ENCODE measurements at places on chromosomes 1 and 21. TPM values are rescaled to one million over a fixed set of nuclear protein-coding genes. Genes with fewer than 3 reads are reported as not detected.

DNA sequence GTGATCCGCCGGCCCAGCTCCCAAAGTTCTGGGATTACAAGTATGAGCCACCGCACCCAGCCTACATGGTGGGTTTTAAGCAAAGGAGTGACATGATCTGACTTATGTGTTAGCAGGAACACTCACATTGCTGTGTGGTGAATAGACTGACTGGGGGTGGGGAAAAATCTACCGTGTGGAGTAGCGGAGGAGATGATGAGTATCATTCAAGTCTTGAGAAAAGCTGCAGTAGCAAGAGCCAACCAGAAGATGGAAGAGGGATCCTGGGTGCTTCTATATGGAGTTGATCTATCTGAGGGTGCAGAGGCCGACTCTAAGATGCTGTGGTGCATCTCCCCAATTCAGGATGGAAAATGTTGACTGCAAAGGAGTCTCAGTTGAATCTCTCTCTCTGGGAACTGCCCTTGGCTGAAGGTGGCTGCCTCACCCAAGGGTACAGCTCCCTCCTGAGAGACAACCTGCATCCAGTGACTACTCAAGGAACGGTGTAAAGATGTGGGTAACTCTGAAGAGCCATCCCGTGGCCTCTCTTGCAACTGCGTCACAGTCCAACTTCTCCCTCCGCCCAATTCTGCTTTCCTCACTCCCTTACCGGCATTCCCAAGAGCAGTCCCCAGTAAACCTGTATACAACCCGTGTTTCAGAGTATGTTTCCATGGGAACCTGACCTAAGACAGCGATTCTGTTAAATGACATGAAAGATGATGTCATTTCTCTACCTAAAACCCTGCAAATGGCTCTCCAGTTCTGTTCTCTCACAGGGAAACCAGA, 7.4 kb upstream of the B3GALNT2 start:
- peaks cover 6% of the 10 kb centered on the region for H3K4me1 ChIP-seq
- H3K4me3 ChIP-seq = no peak overlapping the region
- no peak for DNase-seq
- no peaks in the 10 kb centered on the region for H3K36me3 ChIP-seq

Gene CELA2A
- 0.67 TPM for total RNA-seq

GRCh38 chr1:44568128-44568900, 106.0 kb downstream of the TMEM53 start:
- no peak for DNase-seq
- peaks cover 14% of the 10 kb centered on the region for H3K4me1 ChIP-seq
- H3K27me3 ChIP-seq = peaks cover 56% of the 10 kb centered on the region
- no peaks in the 10 kb centered on the region for H3K36me3 ChIP-seq
- H3K27ac ChIP-seq = no peak overlapping the region

GRCh38 chr1:185463011-185463410, 146.0 kb upstream of the IVNS1ABP start:
- H3K27ac ChIP-seq = no peak overlapping the region
- no peak for DNase-seq
- H3K36me3 ChIP-seq = no peaks in the 10 kb centered on the region
- H3K4me3 ChIP-seq = no peak overlapping the region
- no peaks in the 10 kb centered on the region for H3K27me3 ChIP-seq

GRCh38 chr1:20250340-20250989, 40.2 kb upstream of the VWA5B1 start:
- H3K4me3 ChIP-seq = no peak overlapping the region
- no peaks in the 10 kb centered on the region for H3K36me3 ChIP-seq
- peak overlapping the region; percentile 77 for H3K27ac ChIP-seq
- H3K27me3 ChIP-seq = peaks cover 21% of the 10 kb centered on the region
- DNase-seq = no peak

DNA sequence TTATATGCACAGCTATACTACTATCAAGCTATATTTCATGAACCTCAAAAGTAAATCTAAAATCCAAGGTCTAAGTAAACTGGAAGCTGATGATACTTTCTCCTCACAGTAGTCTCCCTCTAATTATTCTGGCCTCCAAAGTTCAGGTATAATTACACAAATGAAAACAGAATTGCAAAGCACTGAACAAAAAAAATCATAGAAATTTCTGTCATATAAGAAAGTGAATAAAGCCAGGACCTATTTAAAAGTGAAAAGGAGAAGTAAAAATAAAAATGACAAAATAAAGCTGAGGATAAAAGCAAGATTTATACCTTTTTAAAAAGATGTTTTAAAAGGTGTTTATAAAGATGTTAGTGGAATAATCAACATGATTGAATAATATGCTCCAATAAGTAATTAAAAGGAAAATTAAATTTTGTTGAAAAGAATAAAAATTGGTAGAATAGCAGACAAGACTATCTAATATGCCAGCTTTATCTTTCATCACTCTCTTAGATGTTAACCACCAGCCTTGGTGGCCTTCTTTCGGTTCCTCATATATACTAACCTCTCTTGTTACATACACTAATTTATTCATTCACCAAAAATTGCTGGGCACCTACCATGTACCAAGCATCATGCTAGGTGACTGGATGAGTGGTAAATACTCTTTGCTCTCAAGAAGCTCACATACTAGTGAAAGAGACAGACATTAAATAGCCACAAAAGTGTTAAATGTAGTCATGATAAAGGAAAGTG, 25.1 kb downstream of the SHCBP1L start:
- no peak overlapping the region for H3K4me3 ChIP-seq
- no peaks in the 10 kb centered on the region for H3K36me3 ChIP-seq
- peaks cover 27% of the 10 kb centered on the region for H3K27me3 ChIP-seq
- no peaks in the 10 kb centered on the region for H3K4me1 ChIP-seq
- no peak overlapping the region for H3K27ac ChIP-seq

GRCh38 chr1:37739222-37739621, 25.7 kb downstream of the EPHA10 start:
- no peak for DNase-seq
- no peaks in the 10 kb centered on the region for H3K36me3 ChIP-seq
- no peak overlapping the region for H3K27ac ChIP-seq
- H3K4me1 ChIP-seq = no peaks in the 10 kb centered on the region

DNA sequence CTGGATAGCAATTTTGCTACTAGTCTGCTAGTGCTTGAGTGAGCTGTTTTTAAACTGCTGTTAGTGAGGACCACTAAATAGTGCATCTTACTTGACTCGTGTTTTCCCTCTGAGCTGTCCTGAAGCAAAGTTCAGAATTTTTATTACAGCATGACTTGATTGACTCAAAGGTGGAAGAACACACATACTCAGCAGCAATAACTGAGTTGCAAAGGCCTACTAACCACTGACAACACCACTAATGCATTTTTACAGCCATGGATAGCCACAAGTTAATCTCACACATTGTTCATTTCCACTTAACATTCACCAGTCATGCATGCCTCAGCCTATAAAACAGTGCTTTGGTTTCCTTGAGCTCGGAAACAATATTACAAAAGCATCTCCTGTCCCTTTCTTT, 148.7 kb downstream of the RUNX1 start:
- no peak overlapping the region for H3K4me3 ChIP-seq
- no peaks in the 10 kb centered on the region for H3K36me3 ChIP-seq
- peaks cover 36% of the 10 kb centered on the region for H3K27me3 ChIP-seq

Gene BCAN
- not detected for total RNA-seq

Gene NES
- 125 TPM for total RNA-seq

Gene CAP1
- total RNA-seq = 210 TPM

DNA sequence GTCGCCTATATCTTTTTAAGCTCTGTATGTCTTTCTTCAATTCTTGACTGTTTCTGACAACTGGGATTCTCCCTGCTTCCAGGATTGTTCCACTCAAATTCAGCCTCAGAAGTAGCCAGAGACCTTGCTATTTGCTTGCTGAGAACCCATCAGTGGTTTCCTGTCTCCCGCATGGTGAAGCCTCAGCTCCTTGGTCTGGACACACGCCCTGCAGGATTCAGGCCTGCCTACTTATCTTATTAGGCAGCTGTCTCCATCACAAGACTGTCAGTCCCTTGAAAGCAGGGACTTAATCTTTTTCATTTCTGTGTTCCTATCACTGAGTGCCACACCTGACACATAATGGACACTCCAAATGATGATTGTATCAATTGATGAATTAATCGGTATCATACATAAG, 175.3 kb downstream of the PLPP3 start:
- H3K4me1 ChIP-seq = peaks cover 4% of the 10 kb centered on the region
- H3K27me3 ChIP-seq = peaks cover 3% of the 10 kb centered on the region
- no peak overlapping the region for H3K4me3 ChIP-seq
- no peak overlapping the region for H3K27ac ChIP-seq
- no peaks in the 10 kb centered on the region for H3K36me3 ChIP-seq

Gene PDZK1IP1
- total RNA-seq = not detected

DNA sequence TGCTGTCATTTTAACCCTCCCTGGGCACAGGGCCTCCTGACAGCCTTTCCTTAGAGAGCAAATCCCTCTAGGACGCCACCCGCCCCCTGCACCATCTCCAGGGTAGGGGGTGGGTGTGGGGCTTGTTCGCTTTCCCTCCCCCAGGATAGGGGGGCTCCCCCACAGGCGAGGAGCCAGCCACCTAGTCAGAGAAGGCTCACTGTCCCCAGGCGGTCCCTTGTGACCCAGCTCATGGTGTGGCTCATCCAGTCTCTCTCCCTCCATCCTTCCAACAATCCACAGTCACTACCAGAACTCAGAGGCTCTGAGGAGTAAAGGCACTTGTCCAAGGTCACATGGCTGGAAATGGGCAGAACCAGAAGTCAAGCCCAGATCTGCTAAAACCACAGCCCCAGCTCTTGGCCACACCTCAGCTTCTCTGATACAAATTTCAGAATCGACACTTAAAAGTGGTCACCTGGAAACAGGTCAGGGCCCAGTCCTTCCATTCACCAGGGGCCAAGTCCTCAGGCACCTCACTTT, 89.8 kb downstream of the MRPL37 start:
- H3K4me1 ChIP-seq = peaks cover 84% of the 10 kb centered on the region
- DNase-seq = no peak
- peak overlapping the region; percentile 7 for H3K27ac ChIP-seq
- H3K27me3 ChIP-seq = no peaks in the 10 kb centered on the region

- no peak overlapping the region for H3K27ac ChIP-seq
- no peaks in the 10 kb centered on the region for H3K27me3 ChIP-seq
- DNase-seq = peak; percentile 62
- no peaks in the 10 kb centered on the region for H3K4me1 ChIP-seq
- H3K4me3 ChIP-seq = no peak overlapping the region
These were observed 64.5 kb downstream of the OBSCN start for GRCh38 chr1:228272331-228272791.

- DNase-seq = peak; percentile 55
- no peak overlapping the region for H3K27ac ChIP-seq
- peaks cover 15% of the 10 kb centered on the region for H3K4me1 ChIP-seq
- no peak overlapping the region for H3K4me3 ChIP-seq
These were observed 47.7 kb downstream of the ETS2 start for GRCh38 chr21:38853421-38853919.

- no peak overlapping the region for H3K27ac ChIP-seq
- no peak for DNase-seq
- H3K36me3 ChIP-seq = no peaks in the 10 kb centered on the region
- H3K27me3 ChIP-seq = peaks cover 4% of the 10 kb centered on the region
- H3K4me1 ChIP-seq = no peaks in the 10 kb centered on the region
- H3K4me3 ChIP-seq = no peak overlapping the region
These were observed 445.9 kb downstream of the SETD4 start for GRCh38 chr21:35614396-35614921.

Gene KPRP
- total RNA-seq = not detected

DNA sequence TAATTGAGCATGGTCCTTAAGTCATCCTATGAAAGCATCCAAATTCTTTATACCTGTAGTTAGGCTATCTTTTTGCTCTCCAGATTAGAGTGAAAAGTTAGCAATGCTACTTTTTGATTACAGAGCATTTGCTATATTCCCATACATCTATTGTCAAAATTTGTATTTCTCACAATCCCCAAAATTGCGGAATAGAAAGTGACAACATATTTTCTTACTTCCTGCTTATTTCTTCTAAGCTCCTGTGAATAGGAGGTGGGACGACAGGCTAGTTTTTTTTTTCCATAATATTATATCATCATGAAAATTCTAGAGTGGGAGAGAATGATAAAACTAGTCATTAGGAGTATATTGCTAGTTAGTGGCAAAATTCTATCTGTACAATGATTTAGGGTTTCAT, 264.0 kb upstream of the DPYD start:
- no peaks in the 10 kb centered on the region for H3K4me1 ChIP-seq
- H3K36me3 ChIP-seq = no peaks in the 10 kb centered on the region
- H3K4me3 ChIP-seq = no peak overlapping the region
- peaks cover 4% of the 10 kb centered on the region for H3K27me3 ChIP-seq

Gene CHRM3
- total RNA-seq = 2.4 TPM

Gene TMPRSS15
- 4.1 TPM for total RNA-seq

GRCh38 chr1:80248886-80249285, 1242.4 kb upstream of the ADGRL4 start:
- H3K36me3 ChIP-seq = no peaks in the 10 kb centered on the region
- no peak overlapping the region for H3K4me3 ChIP-seq
- H3K4me1 ChIP-seq = peaks cover 5% of the 10 kb centered on the region
- no peak overlapping the region for H3K27ac ChIP-seq
- H3K27me3 ChIP-seq = no peaks in the 10 kb centered on the region
- DNase-seq = no peak

DNA sequence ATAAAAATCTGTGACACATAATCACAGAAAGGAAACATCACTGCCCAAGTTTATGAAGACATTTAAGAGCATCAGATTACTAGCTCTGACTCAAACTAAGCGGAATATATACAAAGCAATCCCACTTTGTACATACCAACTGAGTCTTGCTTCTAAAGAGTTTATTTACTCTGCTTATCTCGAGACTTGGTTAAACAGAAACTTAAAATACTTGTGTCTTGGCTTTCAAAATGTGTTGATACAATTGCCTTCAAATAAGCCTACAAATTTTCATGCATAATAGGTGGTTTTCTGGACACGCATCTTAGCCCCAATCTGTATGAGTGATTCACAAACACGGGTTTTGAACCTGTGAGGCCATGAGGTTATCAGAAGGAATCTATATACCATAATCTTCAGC, 21.0 kb downstream of the CD160 start:
- H3K27ac ChIP-seq = no peak overlapping the region
- peaks cover 16% of the 10 kb centered on the region for H3K36me3 ChIP-seq
- no peak overlapping the region for H3K4me3 ChIP-seq
- no peaks in the 10 kb centered on the region for H3K27me3 ChIP-seq
- no peak for DNase-seq

DNA sequence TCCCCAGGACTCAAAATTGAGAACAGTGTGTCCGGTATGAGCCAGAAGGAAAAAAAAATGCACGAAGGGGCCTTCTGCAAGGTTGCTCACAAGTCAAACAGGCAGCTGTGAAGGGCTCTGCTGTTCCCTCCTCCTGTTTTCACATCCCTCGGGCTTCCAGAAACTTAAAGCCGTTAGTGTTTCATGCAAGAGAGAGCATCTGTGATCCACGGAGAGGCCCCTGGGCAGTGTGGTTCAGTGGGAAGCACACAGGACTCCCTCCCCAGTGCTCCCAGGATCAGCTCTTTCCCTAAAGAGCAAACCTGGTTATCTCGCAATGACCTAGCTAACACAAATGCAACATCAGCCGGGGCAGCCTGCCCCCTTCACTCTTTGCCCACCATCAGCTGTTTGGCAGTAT, 2.9 kb upstream of the MATN1 start:
- H3K36me3 ChIP-seq = no peaks in the 10 kb centered on the region
- no peak for DNase-seq
- peaks cover 7% of the 10 kb centered on the region for H3K4me1 ChIP-seq
- H3K4me3 ChIP-seq = no peak overlapping the region
- no peaks in the 10 kb centered on the region for H3K27me3 ChIP-seq
